Stimulated activated CD4-positive, alpha-beta T cell treated with anti-CD3 and anti-CD28 coated beads, TNF-alpha, amount 100 ng/mL, for 4 hours (primary cell): ENCODE measurements at places on chromosomes 1 and 21.

DNA sequence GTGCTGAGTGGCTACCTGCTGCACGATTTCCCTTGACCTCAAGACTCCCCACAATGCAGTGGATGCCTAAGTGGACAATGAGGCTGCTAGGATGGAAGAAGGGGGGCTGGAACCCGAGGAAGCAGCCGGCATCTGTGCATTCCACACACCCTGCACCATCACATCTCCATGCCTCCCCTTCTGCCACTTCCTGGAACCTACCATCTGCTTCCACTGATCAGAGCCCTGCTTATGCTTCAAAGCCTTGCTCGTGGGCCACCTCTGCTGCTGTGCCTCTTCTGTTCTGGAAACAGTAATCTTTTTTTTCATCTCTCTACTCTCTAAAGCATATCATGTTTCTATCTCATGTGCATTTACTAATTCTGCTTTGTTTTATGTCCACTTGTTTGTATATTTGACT, 66.2 kb upstream of the WDR26 start:
- no peak for DNase-seq

GRCh38 chr1:228407106-228408040, 738 bp upstream of the TRIM11 start:
- DNase-seq, result no peak

DNA sequence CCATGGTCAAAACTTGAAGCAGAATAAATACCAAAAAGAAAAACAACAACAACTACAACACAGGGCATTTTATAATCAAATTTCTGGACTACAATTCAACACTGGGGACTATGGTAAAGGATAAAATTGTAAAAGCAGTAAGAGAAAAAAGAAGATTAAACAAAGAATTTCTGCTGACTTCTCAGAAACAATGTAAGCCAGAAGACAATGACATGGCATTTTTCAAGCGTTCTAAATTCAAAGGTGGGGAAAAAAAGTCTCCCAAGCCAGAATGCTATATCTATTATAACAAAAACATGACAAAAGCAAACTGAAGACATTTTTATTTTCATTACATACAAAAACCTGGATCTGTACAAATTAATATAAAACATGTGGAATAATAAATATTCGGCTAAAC, 433.1 kb downstream of the NPHP4 start:
- DNase-seq, result no peak

DNA sequence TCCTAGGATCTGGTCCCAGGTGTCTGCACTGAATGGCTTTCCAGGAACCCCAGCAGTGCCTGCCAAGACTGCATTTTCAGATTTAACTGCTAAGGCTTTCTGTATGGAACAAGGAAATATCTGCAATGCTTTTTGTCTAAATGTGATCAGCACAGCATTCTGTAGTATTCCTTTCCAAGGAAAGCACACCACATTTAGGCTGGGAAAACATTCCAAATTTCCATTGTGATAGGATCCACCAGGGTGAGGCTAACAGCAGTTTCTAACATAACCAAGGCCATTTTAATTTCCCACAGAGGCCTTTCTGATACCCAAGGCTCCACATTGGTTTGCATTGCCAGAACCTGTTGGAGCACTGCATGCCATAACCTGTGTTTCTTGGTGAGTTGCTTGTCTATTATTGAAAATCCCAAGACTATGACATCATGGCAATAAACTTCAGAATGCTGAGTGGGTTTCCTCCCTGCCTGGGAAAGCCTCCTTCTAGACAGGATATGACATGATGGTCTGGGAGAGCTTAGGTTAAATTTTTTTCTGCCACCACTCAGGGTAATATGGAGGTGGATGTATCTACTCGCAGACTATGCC, 23.3 kb upstream of the PTGFRN start:
- DNase-seq, result no peak

DNA sequence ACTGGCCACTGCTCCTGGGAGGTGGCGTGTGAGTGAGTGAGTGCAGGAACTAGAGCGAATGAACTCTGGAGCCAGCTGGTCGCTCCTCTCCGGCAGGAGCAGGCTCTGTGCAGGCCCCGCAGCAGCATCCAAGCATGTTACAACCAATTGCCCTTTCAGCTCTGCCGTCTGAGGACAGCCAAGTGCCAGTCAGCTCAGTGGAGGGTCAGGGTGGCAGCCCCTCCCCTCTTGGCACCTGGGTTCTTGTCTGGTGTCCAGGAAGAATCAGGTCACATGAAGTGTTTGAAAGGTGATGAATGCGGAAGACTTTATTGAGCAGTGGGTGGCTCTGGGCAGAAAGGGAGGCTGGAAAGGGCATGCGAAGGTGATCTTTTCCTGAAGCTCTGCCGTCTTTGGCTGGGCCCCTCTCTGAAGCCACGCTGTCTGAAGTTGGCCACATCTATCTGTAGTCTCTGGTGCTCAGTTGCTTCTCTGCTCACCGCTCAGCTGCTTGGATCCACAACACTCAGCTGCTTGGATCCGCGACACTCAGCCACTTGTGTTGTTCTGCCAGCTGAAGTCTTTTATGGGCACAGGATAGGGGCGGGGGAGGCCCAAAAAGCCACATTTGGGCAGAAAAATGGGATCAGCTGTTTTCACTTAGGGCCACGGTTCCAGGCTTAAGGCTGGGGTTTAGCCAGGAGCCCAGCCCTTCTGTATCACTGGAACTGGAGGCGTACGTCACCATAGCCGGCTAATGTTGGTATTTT, 139.8 kb downstream of the ADSS2 start:
- no peak for DNase-seq
